MCF 10A (cell line): ENCODE measurements at places on chromosomes 7 and 10. TPM values are rescaled to one million over a fixed set of nuclear protein-coding genes. Genes with fewer than 3 reads are reported as not detected.
A peak's percentile ranks its signal among the peaks of the same experiment; 100 is the strongest.

The STEAP4 gene
- total RNA-seq, result not detected in 2 replicates

- no peak overlapping the region for H3K4me3 ChIP-seq
- H3K4me1 ChIP-seq, result peaks cover 11% of the 10 kb centered on the region
- peaks cover 18% of the 10 kb centered on the region for H3K36me3 ChIP-seq
- H3K27me3 ChIP-seq, result no peaks in the 10 kb centered on the region
- peak; percentile 36 for DNase-seq
These were observed 112.4 kb downstream of the BICC1 start for GRCh38 chr10:58625070-58625469.

GRCh38 chr10:90788199-90788491 lies 69.7 kb downstream of the HTR7 start:
- no peaks in the 10 kb centered on the region for H3K27me3 ChIP-seq
- peaks cover 21% of the 10 kb centered on the region for H3K4me1 ChIP-seq
- H3K4me3 ChIP-seq, result no peak overlapping the region
- no peaks in the 10 kb centered on the region for H3K36me3 ChIP-seq
- H3K27ac ChIP-seq, result no peak overlapping the region

The FGFR2 gene
- 2.7 and 3.0 TPM in 2 replicates for total RNA-seq

GRCh38 chr10:70448236-70448635 lies 6.8 kb upstream of the NODAL start:
- H3K4me1 ChIP-seq, result no peaks in the 10 kb centered on the region
